ENCODE measurements at places on chromosomes 4 and X. TPM values are rescaled to one million over a fixed set of nuclear protein-coding genes. Genes with fewer than 3 reads are reported as not detected.

Gene BMPR1B
- 0.20 TPM for total RNA-seq

Gene AREG
- total RNA-seq: 6.8 TPM

Gene PAK3
- total RNA-seq: 73.3 TPM

Gene AFF2
- not detected for total RNA-seq

Gene GUCY1A1
- total RNA-seq: 0.92 TPM

Gene HTRA3
- total RNA-seq: not detected

Gene TRIM60
- total RNA-seq: not detected

Gene SLIT2
- total RNA-seq: not detected

Gene MAEA
- total RNA-seq: 29.9 TPM

Gene FGF13
- total RNA-seq: 55.3 TPM

Gene GPC4
- total RNA-seq: not detected

Gene PLXNB3
- total RNA-seq: 4.9 TPM

Gene CXCL9
- not detected for total RNA-seq

Gene TASL
- total RNA-seq: not detected

Gene UGT2B15
- not detected for total RNA-seq

Gene ASMTL
- total RNA-seq: 14.7 TPM

Gene RBM47
- total RNA-seq: 40.2 TPM

Gene GBA3
- total RNA-seq: not detected

Gene GATA1
- total RNA-seq: not detected

Gene NAT8L
- total RNA-seq: 7.1 TPM

Gene TLR2
- 0.10 TPM for total RNA-seq

Gene MCUB
- 11.9 TPM for total RNA-seq

Gene ATP2B3
- total RNA-seq: not detected

Gene CASK
- total RNA-seq: 24.1 TPM

Gene FABP2
- not detected for total RNA-seq

Gene SUPT20HL1
- total RNA-seq: not detected

Gene MAD2L1
- 56.8 TPM for total RNA-seq

Gene CDX4
- total RNA-seq: not detected

Gene CYSLTR1
- total RNA-seq: not detected

Gene SLC10A4
- 2.1 TPM for total RNA-seq

Gene PCYT1B
- total RNA-seq: 0.40 TPM

Measured in NCI-H460 (cell line).